ENCODE measurements at places on chromosomes 6 and 20. TPM values are rescaled to one million over a fixed set of nuclear protein-coding genes. Genes with fewer than 3 reads are reported as not detected.

The ENPP3 gene
- 0.40 TPM for total RNA-seq

The ITPA gene
- 33.3 TPM for total RNA-seq

The PTK7 gene
- 13.7 TPM for total RNA-seq

The KHDC1L gene
- total RNA-seq: not detected

The TPX2 gene
- 37.1 TPM for total RNA-seq

The ZDHHC14 gene
- total RNA-seq: 2.4 TPM

The EFCAB8 gene
- total RNA-seq: 0.50 TPM

The HLA-G gene
- total RNA-seq: not detected
